ENCODE measurements at places on chromosomes 13 and 19.

GRCh38 chr13:94431987-94432386, 47.5 kb downstream of the DCT start:
- no peak for DNase-seq

- DNase-seq, result no peak
These were observed 9.7 kb downstream of the SMIM24 start for GRCh38 chr19:3470500-3471128.

GRCh38 chr19:9406798-9407352, 28.5 kb downstream of the ZNF266 start:
- no peak for DNase-seq

DNA sequence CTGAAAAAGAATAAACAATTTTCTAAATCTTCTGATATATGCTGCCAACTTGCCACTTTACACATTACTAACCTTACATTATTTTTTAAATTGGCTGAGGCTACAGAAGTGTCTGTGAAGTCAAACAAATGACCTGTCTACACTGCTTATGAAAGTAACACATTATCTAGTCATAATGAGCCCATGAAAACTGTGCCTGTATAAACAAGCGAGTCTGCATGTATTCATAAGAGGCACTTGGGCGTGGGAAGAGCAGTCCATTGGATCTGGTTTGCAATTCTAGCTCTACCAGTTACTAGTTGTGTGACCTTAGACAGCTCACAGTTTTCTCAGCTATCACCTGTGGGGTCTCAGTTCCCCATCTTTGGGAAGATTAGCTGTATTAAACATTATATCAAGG, 3.1 kb downstream of the VPS36 start:
- no peak for DNase-seq

GRCh38 chr19:15464394-15465385, at the start of gene RASAL3:
RASAL3 (minus strand) TSS chr19:15464544; CDS start chr19:15464358, 186 bp downstream.
- DNase-seq, result no peak
